HT-29 (cell line): ENCODE measurements at places on chromosomes 3 and 15. TPM values are rescaled to one million over a fixed set of nuclear protein-coding genes. Genes with fewer than 3 reads are reported as not detected.

NRROS gene
- total RNA-seq: not detected in 2 replicates

DNA sequence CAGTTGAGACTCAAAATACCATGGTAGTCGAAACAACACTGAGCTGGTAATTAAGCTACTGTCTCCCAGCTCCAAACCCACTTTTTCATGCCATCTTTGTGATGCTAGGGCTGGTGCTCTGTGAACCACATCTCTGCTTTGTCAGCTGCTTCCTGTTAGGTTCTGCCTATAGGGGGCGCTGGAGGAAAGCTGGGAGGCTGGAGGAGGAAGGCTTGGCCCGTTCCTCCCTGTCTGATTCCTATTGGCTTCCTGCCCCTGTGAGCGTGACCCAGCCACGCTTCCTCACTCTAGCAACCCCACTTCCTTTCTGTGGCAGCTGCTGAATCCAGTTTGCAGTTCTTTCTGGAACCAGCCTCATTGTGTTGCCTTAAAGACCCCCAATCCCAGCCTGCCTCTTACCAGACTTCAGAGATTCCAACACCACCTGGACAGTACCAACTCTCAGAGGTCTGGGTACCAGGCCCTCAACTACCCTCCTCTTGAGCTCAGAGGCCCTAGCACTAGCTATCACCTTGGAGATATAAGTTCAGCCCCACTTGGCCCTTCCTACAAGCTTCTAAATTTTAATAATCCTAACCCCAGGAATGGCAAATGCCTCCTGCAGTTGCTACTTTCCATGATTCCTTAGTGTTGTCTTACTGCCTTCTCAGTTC lies 120.9 kb downstream of the ERC2 start:
- peak; percentile 9 for DNase-seq

DNA sequence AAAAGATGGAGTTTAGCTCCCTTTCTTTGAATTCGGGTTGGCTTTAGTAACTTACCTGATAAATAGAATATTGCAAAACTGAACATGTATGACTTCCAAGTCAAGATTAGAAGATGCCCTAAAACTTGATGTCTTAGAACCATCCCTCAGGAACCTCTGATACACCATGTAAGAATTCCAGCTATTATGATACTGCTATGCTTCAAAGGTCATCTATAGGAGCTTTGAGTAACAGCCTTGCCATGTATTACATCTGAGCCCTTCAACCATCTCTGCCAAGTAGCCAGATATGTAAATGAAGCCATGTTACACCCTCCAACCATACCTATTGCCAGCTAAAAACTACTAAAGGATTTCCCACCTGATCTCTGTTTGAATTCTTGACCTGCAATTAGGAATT lies 854.2 kb downstream of the SI start:
- DNase-seq: no peak

SLC38A3 gene
- total RNA-seq: 0.70 TPM in 1 of 2 replicates, not detected in the other

VWA5B2 gene
- total RNA-seq: 0.63 and 1.4 TPM in 2 replicates

GRCh38 chr3:133944641-133945380 lies 49.1 kb upstream of the RAB6B start:
- DNase-seq: peak; percentile 38

DNA sequence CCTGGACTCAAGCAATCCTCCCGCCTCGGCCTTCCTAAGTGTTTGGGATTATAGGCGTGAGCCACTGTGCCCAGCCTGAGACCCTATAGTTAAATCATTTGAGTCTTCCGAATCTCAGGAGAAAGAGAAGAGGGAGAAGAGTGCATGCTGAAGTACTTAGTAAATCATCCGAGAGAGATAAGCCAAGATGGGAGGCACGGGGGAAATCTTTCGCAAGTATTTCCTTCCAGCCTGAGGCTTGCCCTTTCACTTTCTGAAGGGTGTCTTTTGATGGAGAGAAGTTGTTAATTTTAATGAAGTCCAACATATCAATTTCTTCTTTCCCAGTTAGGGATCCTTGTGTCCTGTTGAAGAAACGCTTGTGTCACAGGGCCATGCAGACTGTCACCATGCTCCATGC lies 97.1 kb upstream of the SLC6A6 start:
- DNase-seq: no peak

- no peak for DNase-seq
These were observed 50.1 kb downstream of the HEG1 start for GRCh38 chr3:125005676-125006075.

GRCh38 chr15:34014556-34014955 lies 24.4 kb downstream of the AVEN start:
- no peak for DNase-seq

PCBP4 gene
- total RNA-seq: 17.8 and 19.3 TPM in 2 replicates

GRCh38 chr15:91456921-91457320 lies 356.9 kb downstream of the SV2B start:
- no peak for DNase-seq

DNA sequence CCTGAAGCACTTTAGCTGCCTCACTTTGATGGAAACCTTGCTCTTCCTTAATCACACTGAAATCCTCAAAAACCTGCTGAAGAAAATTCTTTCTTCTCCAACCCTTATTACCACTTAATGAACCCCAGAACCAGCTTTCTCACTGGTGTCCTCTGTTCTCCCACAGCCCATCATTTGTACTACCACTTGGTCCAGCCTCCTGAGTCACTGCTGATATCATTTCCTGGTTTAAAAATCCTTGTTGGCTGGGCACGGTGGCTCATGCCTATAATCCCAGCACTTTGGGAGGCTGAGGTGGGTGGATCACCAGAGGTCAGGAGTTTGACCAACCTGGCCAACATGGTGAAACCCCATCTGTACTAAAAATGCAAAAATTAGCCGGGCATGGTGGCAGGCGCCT lies 418.6 kb upstream of the KCNMB2 start:
- no peak for DNase-seq

- DNase-seq: peak; percentile 88
These were observed 611 bp downstream of the CTDSPL2 start for GRCh38 chr15:44427756-44428724.

- DNase-seq: no peak
These were observed 39.1 kb upstream of the TM4SF19 start for GRCh38 chr3:196377321-196377720.

NRG4 gene
- 0.31 TPM in 1 of 2 replicates, not detected in the other for total RNA-seq

DNA sequence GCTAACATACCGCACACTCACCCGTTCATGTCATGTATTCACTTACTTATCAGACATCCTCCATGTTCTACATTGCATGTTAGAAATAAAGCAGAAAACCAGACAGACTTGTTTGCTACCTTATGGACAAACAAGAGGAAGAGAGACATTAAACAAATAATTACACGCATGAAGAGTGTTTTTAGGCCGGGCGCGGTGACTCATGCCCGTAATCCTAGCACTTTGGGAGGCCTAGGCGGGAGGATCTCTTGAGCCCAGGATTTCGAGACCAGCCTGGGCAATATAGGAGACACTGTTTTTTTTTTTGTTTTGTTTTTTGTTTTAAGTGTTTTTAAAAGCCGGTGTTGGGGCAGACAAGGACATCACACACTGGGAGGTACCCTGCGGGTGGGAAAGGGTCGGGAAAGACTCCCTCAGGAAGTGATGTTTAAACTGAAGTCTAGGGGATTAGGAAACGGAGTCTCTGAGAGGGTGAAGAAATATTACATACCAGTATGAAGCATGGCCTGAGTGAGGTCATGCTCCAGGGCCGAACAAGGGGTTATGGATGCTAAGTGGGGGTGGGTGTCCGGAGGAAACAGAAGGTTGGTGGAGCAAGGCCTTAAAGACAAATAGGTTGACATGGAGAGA lies 2.1 kb upstream of the USP3 start:
- peak; percentile 78 for DNase-seq

DNA sequence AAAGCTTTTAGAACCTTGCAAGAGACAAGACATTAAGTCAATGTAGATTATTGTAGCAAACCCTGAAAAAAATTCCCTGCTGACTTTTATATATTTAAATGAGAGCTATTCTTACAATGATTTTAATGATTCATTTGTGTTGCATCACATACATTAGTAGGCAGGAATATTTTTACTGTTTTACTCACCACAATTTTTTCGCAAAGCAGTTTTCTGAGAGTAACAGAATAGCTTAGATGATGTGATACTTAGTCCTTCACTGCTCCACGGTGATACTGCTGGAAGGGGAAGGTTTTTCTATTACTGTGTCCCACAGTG lies 43.9 kb upstream of the CLRN1 start:
- DNase-seq: no peak

DNA sequence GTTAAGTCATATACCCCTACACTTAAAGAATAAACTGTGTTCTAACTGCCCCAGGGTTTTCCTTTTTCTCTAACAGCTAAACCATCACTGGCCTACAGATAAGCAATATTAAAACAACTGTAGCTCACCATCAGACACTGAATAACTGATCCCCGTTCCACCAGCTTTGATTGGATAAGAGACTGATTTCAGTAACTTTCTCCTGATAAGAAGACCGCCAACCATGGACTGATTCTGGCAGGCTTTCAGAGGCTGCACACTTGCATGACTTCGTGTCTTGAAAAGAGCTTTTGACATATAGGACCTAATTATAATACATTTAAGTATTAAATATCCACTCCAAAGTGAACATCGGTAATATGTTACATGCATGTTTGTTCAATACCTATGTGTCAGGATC lies 15.3 kb upstream of the CEP97 start:
- no peak for DNase-seq

GRCh38 chr3:174302746-174303315 lies 556.3 kb upstream of the NAALADL2 start:
- DNase-seq: no peak

RFTN1 gene
- total RNA-seq: not detected in 2 replicates

- no peak for DNase-seq
These were observed 3.5 kb downstream of the NAALADL2 start for GRCh38 chr3:174862666-174863065.

DNA sequence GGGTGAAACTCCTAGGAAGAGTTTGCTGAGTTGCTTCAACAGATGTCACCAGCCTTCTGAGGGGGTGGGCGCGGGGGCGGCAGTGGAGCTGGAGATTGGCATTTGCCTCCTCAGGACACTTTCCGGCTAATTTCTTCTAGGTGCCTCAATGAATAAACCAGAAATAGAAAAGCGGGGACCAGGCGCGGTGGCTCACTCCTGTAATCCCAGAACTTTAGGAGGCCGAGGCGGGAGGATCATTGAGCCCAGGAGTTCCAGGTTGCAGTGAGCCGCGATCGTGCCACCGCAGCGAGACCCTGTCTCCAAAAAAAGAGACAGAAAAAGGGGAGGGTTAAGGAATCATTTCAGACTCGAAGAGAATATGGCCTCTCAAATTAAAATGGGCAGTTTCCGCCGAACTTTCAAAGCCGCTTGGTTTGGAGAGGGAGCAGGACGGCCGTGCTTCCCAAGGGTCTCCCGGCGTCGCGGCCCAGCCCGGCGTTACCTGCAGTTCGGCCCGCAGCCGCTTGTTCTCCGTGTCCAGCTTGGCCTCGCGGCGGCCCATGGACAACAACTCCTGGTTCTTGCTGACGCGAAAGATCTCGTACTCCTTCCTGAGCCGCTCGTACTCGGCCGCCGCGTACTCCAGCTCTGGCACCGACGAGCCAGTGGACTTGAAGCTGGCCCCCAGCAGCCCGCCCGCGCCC lies 587 bp downstream of the NPHP3 start:
- DNase-seq: peak; percentile 68

DNA sequence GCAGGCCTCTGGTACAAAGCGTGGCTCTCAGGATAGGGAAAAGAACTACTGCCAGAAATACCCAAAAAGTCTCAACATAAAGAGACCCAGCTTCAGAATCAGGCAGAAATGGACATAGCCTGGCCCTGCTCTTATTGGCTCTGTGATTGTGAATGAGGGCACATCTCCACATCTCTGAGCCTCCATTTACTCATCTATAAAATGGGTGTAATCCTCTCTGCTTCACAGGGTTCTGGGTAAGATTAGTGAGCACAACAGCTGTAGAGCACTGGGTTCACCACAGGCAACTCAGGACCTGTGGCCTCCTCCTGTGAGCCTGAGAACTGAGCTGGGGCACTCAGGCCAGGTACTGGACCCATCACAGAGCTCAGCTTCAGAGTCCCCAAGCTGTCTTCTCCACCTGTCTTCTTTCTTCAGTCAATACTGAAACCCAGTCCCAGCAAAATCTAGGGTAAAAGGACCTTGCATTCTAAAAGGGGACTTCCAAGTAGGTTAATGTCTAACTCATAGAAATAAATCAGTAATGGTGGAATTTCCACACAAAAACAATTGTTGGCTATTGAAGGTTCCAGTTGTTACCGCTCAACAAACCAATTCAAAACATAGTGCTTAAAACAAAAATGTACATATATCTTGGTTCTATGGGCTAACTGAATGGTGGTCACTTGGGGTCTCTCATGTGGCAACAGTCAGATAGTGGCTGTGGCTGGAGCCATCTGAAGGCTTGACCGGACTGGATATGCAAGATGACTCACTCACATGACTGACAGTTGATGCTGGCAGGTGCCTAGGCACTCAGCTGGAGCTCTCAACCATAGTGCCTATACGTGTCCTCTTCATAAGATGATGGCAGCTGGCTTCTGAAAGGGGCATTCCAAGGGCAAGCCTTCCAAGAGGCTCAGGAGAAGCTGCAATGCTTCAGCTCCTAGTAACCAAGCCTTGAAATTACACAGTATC lies 47.3 kb downstream of the TRIM42 start:
- DNase-seq: no peak

GRCh38 chr15:48710952-48711495 lies 65.5 kb upstream of the FBN1 start:
- DNase-seq: no peak

DNA sequence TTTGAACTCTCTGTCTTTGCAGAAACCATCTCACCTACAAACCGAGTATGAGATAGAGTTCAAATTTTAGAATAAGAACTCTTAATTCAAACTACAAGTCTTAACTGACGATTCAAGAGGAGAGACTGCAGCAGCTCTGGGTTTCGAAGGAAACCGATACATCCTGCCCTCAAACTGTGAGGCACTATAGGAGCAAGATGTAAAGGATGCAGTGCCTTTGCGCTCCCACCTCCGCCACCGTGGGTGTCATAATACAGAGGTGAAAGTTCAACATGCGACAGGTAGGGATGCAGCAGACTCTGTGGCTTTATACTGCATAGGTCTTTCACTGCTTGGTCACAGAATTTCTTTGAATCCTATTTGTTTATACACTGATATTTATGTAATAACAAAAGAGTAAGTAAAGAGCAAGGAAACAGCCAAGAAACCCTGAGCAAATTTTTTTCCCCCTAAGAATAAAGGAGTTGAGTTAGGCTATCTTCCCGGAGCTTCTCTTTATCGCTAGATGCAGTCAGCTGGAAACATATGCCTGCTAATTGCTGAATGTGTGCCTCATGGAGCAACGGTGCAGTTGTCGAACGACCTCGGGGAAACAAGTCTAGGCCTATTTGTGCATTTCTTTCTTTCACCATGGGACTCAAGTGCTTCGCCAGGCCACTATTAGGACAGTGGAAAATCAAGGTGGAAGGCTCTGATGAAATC lies 1097.6 kb upstream of the CFAP20DC start:
- DNase-seq: no peak

XXYLT1 gene
- total RNA-seq: 20.9 and 23.8 TPM in 2 replicates

DNA sequence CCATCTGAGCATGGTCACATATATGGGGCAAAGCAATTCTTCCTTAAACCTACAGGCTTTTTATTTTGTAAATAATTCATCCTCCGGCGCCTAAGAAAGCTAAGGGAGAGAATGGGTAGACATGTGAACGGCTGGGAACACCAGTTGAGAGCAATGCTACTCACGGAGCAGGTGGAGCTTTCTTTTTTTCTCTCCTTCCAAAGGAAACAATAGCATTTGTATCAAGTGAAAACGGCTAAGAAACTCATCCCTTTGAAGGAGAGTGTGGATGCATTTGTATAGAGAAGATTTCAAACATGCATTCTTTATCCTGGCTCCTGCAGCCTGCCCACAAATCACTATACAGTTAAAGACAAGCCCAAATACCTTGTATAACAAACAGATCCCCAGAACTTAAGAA lies 637.8 kb downstream of the MAGI1 start:
- no peak for DNase-seq

RPL39L gene
- total RNA-seq: not detected in 2 replicates

GRCh38 chr3:121835465-121835801 lies 424 bp downstream of the EAF2 start:
- DNase-seq: no peak

NECTIN3 gene
- total RNA-seq: 16.1 and 18.6 TPM in 2 replicates
